ENCODE measurements at places on chromosomes 16 and 17. TPM values are rescaled to one million over a fixed set of nuclear protein-coding genes. Genes with fewer than 3 reads are reported as not detected.

- no peaks in the 10 kb centered on the region for H3K27me3 ChIP-seq
- H3K4me3 ChIP-seq, result no peak overlapping the region
- H3K27ac ChIP-seq, result no peak overlapping the region
- no peak for DNase-seq
- no peaks in the 10 kb centered on the region for H3K4me1 ChIP-seq
These were observed 32.2 kb downstream of the DHX38 start for GRCh38 chr16:72125635-72126428.

TMC5 gene
- total RNA-seq, result not detected

SOCS1 gene
- 93.7 TPM for total RNA-seq

DNA sequence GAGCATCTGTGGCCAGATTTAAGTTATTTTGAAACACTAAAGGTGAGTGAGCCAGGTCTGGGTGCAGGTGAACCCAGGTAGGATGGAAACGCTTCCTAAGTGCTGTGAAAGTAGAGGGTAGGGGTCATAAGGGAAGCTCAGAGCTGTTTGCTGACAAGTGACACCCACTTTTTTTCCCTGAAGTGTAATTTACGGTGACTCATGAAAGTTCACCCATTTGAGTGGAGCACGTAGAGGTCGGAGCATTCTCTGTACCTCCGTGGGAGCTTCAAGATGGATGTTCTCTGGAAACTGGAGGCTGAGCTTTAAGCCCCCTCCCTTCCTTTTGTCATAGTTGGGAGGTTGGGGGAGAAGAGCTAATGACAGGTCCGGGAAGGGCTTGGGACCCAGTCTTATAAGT, 44.3 kb downstream of the MPRIP start:
- no peaks in the 10 kb centered on the region for H3K36me3 ChIP-seq
- H3K27ac ChIP-seq, result no peak overlapping the region
- no peak overlapping the region for H3K4me3 ChIP-seq
- no peak for DNase-seq
- peaks cover 30% of the 10 kb centered on the region for H3K4me1 ChIP-seq
- no peaks in the 10 kb centered on the region for H3K27me3 ChIP-seq

DNA sequence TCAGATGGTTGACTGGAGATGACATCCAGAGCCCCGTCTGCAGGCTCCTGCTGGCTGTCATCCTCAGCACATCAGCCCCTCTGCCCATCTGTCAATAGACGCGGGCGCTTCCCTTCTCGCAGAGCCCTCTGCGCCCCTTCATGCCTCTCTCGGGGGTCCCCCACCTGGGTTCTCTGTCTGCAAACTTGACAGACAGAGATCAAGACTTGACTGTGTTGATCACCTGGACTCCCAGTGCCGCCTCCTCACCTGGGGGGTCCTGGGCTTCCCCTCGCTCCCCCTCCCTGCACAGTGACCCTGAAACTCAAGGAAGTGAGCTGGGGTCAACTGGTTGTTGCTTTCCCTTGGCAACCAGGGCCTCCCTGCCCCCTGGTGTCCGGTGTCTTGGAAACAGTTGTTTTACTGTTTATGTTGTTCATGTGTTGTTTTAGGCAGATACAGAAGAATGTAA, 31.9 kb downstream of the RNF213 start:
- peaks cover 8% of the 10 kb centered on the region for H3K4me1 ChIP-seq
- H3K27ac ChIP-seq, result no peak overlapping the region
- DNase-seq, result no peak
- H3K4me3 ChIP-seq, result no peak overlapping the region

DNA sequence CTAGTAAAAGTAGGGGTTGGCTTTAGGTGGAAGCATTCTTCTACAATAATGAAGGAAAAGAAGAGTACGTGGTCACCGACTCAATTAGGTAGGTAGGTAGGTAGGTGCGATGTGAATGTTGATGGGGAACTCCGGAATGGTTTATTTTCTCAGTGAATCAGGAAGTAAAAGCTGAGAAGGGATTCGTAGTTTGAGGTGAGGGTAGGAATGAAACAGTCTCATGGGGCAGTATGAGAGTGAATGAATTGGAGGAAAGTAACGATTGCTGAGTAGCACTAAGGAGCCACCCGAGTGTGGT, 13.9 kb downstream of the PER1 start:
- H3K27me3 ChIP-seq, result no peaks in the 10 kb centered on the region
- H3K4me1 ChIP-seq, result no peaks in the 10 kb centered on the region
- H3K36me3 ChIP-seq, result peaks cover 5% of the 10 kb centered on the region
- no peak for DNase-seq

LRRC36 gene
- 3.1 TPM for total RNA-seq

MT1X gene
- 39.8 TPM for total RNA-seq
